Foreskin fibroblast (primary cell): ENCODE measurements at places on chromosomes 7 and 10.

DNA sequence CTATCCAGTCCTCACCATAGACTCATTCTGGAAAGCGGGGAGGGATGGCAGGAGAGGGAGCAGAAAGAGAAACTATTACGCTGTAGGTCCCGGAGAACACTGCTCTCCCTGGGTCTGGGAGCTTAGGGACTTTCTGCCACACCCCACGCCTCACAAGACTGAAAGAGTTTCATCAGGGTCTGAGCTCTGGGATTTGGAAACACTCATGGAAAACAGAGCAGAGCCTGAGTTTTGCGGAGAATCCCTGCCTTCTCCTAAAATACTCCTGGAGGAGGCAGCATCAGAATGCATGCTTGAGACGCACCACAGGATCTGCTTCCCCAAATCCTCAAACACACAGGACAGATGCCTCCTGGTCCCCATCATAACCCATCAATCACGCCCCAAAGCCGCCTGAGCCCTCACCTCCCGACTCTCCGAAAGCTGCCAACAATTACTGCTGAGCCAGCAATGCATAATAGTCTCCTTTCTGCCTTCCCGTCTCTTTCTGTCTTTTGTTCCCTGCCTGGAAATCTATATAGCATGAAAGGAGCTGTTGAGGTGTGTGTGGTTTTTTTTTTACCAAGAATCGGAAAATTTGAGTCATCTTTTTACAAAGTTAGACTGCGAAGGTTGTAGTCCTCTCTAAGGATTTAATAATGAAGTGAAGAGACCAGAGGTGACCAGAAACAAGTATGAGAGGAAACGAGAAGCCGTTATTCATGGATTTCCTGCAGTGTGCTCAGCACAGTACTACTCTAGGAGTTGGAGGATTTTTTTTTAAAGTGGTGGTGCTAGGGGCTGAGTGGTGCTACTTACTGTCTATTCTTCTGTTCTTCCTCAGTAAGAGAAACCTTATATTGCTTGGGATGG, 37.7 kb downstream of the ASB13 start:
- no peak for DNase-seq

DNA sequence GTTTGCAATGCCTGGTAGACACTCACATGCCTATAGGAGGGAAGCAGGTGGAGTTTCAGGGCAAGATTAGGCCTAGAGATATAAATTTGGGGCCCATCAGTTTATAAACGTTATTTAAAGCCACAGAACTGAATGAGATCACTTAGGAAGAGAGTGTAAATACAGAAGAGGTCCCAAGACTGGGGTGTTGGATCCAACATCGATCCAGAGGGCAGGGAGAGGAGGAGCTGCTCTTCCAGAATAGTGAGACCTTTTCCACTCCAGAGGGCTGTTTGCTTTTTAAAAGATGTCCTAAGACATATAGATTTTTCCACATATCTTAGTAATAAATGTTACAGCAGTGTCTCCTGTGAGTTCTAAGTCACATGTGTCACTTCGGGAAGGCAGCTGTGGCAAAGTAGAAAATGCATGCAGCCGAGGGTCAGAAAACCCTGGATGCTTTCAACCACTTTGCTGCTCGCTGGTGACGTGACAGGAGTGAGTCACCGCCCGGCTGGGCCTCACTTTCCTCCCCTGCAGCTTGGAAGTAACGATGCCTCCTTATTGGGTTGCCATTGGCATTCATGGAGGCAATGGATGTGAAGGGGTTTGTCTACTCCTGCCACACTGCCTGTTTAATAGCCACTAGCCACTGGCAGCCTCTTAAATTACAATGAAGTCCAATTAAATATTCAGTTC, 95.4 kb downstream of the TRIL start:
- no peak for DNase-seq

- peak; percentile 90 for DNase-seq
These were observed 1.8 kb downstream of the KLLN start for GRCh38 chr10:87861566-87861952.

GRCh38 chr10:93816123-93816747, 58.5 kb downstream of the LGI1 start:
- DNase-seq = peak; percentile 76

- DNase-seq = no peak
These were observed 206.7 kb upstream of the PTPRZ1 start for GRCh38 chr7:121666306-121666705.

GRCh38 chr10:103772096-103772845, 83.1 kb downstream of the SH3PXD2A start:
- DNase-seq = peak; percentile 99

- peak; percentile 24 for DNase-seq
These were observed at the start of gene KNDC1 for GRCh38 chr10:133159950-133160825. TSS of gene KNDC1 (plus strand) at chr10:133160219. CDS start at chr10:133160468, 249 bp downstream.

- DNase-seq = no peak
These were observed 468.4 kb upstream of the SEMA3D start for GRCh38 chr7:85655252-85655651.

DNA sequence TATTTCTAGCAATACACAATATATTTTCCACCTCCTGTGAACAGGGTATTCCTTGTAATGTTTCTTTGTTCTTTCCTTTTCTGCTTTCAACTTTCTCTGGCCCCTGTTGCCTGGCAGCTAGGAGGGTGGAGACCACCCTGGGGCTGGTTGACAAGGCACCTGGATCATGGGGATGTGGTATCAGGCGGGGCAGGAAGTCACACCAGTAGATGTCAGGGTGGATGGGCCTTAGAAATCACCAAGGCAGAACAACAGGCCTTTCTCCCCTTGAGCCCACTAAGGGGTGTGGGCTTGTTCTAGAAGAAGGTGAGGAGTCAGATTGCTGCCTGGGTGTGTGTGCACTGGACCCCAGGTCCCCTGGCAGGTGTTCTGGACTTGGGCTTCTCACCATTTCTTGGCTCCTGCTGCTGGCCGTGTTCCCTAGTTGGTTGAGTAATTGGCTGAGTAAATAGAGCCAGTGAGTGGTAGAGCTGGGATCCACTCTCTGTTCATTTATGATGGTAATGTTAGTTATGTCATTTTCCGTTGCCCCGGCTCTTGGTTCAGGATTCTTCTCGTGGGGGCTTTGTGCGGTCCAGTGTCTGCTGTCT, 24.9 kb downstream of the ZNF783 start:
- DNase-seq = no peak

DNA sequence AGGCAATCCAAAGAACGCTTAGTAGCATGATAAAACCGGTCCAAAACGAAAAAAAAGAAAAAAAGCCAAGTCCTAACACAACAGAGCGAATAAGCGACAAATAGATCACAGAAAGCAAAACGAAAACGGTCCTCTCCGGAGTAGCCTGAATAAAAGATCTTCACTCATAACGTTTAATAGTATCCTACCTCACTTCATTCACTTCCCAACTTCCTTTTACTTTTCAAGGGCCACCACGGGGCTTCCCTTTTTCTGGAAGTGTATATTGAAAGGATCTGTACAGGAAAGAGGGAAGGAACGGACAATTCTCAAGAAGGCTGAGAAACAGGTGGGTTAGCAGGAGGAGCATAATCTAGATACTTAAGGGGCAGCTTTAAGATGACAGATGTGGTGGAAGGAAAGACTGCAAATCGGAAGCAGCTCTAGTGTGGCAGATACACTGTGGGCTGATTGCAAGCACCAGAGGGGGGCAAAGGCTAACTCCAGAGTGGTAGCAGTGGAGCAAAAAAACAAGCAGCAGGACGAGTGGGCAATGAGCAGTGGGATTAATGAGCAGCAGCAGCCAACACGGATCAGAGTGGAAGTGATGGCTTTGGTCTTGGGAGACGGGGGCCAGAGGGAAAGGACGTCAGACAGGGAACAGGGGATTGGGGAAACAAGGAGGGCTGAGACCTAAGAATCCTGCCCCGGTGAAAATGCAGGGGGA, 866 bp downstream of the CNOT4 start:
- DNase-seq = no peak

DNA sequence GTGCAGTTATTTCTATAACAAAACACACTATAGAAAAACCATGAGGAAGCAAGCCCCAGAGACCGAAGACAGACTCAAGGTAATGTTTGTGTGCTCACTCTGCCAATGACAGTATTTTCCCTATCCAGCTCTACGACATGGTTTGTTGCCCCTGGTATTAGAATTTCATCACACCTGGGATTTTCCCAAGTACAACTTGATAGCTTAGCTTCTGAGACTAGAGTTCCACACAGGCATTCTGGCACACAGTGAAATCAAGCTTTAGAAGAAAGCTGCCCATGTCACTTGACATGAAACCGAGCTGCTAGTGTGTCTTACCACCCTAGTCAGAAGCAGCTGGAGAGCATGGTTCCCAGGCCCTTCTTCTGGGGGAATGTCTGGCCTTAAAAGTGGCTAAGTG, 44.1 kb upstream of the AKR1E2 start:
- no peak for DNase-seq
